Head of caudate nucleus (tissue), 42 donors: ENCODE measurements at places on chromosomes 6 and 20.

- DNase-seq = no peak
Observed at GRCh38 chr20:61082720-61083119, 169.3 kb upstream of the CDH4 start.

- DNase-seq = no peak
Observed at GRCh38 chr6:167119670-167120582, 3.0 kb upstream of the CCR6 start.

- no peak for DNase-seq
Observed at GRCh38 chr20:34368547-34368946, 5.5 kb downstream of the ITCH start.

- DNase-seq = no peak
Observed at GRCh38 chr6:116408491-116408890, 37.7 kb downstream of the DSE start.
